ENCODE measurements at places on chromosomes 3 and 15. TPM values are rescaled to one million over a fixed set of nuclear protein-coding genes. Genes with fewer than 3 reads are reported as not detected.

GOLGA8Q gene
- total RNA-seq = not detected

STXBP5L gene
- not detected for total RNA-seq

PYGO1 gene
- 3.9 TPM for total RNA-seq

IL17RC gene
- total RNA-seq = 45.0 TPM

DNA sequence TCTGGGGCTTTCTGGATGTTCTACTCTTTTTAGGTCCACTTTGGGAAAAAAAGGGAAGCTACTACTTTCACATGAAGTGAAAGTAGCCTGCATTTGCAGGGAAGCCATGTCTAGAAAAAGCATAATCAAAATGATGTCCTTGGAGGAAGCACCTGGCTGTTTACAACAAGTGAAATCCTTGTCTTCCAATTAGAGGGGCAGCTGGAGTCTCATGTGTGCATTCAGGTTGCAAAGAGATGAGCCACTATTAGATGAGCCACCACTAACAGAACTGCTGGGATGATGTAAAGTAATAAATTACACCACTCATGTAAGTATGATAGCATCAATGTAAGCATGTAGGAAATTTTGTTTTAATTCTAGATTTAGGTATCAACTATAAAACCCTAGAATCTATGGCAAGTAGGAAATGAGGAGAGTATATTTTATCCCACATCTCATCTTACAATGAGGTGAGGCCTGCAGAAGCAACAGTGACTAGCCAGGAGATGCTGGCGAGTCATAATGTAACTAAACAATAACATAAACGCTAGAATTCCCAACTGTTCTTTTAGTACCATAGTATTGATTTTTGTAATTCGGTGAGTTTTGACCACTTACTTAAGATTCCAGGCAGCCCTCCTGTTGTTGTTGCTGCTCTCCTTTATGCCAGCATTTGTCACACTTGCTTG, 75.9 kb downstream of the TMEM108 start:
- no peak overlapping the region for H3K27ac ChIP-seq
- no peaks in the 10 kb centered on the region for H3K36me3 ChIP-seq
- H3K4me1 ChIP-seq = no peaks in the 10 kb centered on the region
- no peak overlapping the region for H3K4me3 ChIP-seq
- no peak for DNase-seq

GRCh38 chr3:58217209-58217811, 6.5 kb upstream of the DNASE1L3 start:
- no peaks in the 10 kb centered on the region for H3K36me3 ChIP-seq
- DNase-seq = peak; percentile 75
- H3K4me3 ChIP-seq = 0 out of 2 replicates have a peak overlapping the region, but pooled peaks have one; percentile 24
- H3K27ac ChIP-seq = 0 out of 2 replicates have a peak overlapping the region, but pooled peaks have one; percentile 33
- H3K4me1 ChIP-seq = peaks cover 48% of the 10 kb centered on the region

GRCh38 chr3:156298938-156299337, 178.6 kb downstream of the KCNAB1 start:
- DNase-seq = no peak
- H3K27ac ChIP-seq = no peak overlapping the region
- no peaks in the 10 kb centered on the region for H3K36me3 ChIP-seq

DNA sequence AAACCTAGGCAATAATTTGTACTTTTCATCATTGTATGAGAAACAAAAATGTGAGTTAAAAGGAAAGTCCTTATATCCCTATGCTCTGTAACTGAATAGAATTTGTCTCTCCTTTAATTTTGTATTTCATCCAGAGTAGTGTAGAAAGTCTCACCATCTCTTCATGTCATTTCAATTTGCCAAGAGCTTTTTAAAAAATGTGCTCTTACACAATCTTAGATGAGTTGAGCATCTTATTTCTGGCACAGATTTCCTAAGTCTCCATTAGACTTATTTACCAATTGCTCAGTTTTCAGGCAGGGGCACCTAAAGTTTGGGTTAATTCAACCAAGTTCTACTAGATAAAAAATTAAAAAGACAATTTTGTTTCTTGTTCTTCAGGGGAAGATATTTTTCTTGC, 201.5 kb upstream of the RBMS3 start:
- H3K4me1 ChIP-seq = no peaks in the 10 kb centered on the region
- no peaks in the 10 kb centered on the region for H3K36me3 ChIP-seq
- H3K27ac ChIP-seq = no peak overlapping the region
- H3K27me3 ChIP-seq = no peaks in the 10 kb centered on the region
- no peak overlapping the region for H3K4me3 ChIP-seq

DNA sequence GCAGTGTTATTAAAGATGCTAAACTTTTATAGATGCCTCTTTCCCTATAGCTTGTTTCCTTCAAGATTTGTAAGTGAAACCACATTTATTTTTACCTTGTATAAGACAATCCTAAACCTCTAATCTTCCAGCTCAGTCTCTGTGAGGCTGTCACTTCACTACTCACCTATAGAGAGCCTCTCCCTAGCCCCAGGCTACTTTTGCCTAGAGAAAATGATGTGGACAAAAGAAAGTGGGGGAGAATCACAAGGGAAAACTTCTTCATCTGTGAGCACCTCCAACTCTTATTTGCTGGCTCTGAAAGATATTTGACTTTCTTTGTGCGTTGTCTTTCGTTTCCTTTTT, 74.9 kb upstream of the SCN5A start:
- no peaks in the 10 kb centered on the region for H3K36me3 ChIP-seq
- DNase-seq = no peak
- no peak overlapping the region for H3K4me3 ChIP-seq
- no peaks in the 10 kb centered on the region for H3K4me1 ChIP-seq

GRCh38 chr3:51727500-51727899, 20.6 kb downstream of the GRM2 start:
- H3K4me3 ChIP-seq = no peak overlapping the region
- H3K4me1 ChIP-seq = no peaks in the 10 kb centered on the region
- no peaks in the 10 kb centered on the region for H3K27me3 ChIP-seq
- DNase-seq = no peak
- H3K27ac ChIP-seq = no peak overlapping the region

- peaks cover 9% of the 10 kb centered on the region for H3K4me1 ChIP-seq
- DNase-seq = no peak
- no peaks in the 10 kb centered on the region for H3K36me3 ChIP-seq
- no peaks in the 10 kb centered on the region for H3K27me3 ChIP-seq
Observed at GRCh38 chr3:129398803-129399144, 29.7 kb downstream of the EFCAB12 start.

DNA sequence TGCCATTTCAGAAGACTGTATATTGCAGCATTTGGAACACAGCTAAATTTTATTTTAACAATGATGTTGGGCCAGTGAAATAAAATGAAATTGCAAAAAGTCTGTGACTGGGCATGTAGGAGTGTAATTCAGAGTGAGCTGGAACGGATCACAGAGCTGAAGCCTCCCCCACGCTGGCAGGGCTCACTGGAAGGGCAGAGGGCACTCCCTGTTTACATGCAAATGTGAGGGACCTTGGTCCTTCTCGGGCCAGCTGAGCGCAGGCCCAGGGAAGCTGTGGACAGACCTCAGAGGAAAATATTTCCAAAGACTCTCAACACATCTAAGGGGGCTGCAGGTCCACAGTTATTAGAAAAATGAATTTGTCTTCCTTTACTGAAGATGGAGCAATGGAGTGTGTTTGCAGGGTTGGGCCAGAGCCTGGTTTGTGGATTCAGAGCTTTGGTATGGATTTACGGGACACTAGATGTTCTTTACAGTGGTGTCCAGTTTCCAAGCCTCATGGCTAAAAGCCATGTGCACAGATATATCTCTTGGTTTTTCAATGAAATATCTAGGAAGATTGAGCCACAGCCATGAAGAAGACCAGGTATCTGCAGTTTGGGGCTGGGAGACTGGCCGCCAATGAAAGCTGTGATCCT, 32.0 kb downstream of the TRPM1 start:
- peaks cover 6% of the 10 kb centered on the region for H3K27me3 ChIP-seq
- no peak overlapping the region for H3K27ac ChIP-seq
- H3K4me1 ChIP-seq = no peaks in the 10 kb centered on the region
- no peak for DNase-seq
- no peak overlapping the region for H3K4me3 ChIP-seq
- H3K36me3 ChIP-seq = no peaks in the 10 kb centered on the region

GRCh38 chr15:80570553-80570952, 124.6 kb upstream of the ABHD17C start:
- no peaks in the 10 kb centered on the region for H3K36me3 ChIP-seq
- H3K4me1 ChIP-seq = 0 out of 2 replicates have a peak, but pooled peaks cover 4% of the 10 kb centered on the region
- no peak overlapping the region for H3K4me3 ChIP-seq
- H3K27ac ChIP-seq = no peak overlapping the region
- H3K27me3 ChIP-seq = no peaks in the 10 kb centered on the region

GRCh38 chr3:13463618-13464400, 16.3 kb upstream of the HDAC11 start:
- no peaks in the 10 kb centered on the region for H3K4me1 ChIP-seq
- no peaks in the 10 kb centered on the region for H3K27me3 ChIP-seq
- H3K4me3 ChIP-seq = no peak overlapping the region

DNA sequence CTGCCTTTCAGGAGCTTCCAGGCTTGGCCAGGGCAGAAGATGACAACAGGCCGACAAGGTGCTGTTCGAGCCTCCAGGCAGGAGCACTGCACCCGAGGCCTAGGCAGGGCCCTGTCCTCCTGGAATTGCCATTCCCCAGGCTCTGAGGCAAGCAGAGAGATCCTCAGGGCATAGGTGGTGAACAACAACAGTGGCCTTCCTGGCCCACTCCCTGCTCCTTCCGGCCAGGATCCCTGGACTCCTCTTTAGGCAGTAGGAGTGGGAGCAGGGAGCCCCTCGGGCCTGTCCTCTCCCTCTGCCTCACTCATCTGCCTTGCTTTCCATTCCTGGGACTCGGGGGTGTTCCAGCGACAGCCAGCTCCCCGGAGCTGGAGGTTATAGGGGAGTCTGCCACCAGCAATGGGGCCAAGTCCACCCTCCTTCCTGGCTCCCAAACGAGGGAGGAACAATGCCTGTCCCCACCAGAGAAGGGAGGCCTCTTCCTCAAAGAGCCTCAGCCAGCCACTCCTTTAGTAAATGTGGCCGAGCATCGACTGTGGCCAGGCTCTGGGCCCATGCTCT, 135.0 kb downstream of the NUP210 start:
- H3K4me1 ChIP-seq = peaks cover 10% of the 10 kb centered on the region
- no peaks in the 10 kb centered on the region for H3K36me3 ChIP-seq
- no peaks in the 10 kb centered on the region for H3K27me3 ChIP-seq
- no peak overlapping the region for H3K27ac ChIP-seq
- no peak overlapping the region for H3K4me3 ChIP-seq

DNA sequence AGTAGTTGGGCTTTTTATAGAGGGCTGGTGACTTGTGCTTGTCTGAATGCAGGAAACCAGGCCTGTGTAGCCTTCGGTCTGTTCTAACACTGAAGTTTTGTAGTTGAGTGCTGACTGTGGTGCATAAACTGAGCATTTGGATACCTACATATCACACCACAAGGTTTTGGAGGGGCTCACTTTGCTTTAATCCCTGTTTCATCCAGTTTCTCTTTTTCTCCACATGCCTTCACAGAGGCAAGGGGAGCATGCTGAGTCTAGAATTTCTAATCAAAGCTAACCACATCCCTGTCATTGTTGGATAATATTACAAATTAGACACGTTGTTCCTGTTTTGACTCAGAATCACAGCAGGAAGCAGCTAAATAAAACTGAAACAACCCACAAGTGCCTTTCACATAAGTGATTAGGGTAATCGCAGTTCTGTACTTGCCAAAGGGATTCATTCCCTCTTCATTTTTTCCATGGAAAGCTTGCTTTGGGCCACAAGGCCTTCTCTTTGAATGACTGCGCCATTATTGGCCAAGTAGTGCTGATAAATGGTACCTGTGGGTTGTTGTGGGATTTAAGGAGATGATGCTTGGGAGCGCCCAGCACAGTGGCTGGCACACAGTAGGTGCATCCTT, 48.9 kb downstream of the TGFBR2 start:
- peak; percentile 6 for DNase-seq
- H3K4me1 ChIP-seq = peaks cover 26% of the 10 kb centered on the region
- no peak overlapping the region for H3K4me3 ChIP-seq
- no peaks in the 10 kb centered on the region for H3K36me3 ChIP-seq
- H3K27ac ChIP-seq = no peak overlapping the region

DNA sequence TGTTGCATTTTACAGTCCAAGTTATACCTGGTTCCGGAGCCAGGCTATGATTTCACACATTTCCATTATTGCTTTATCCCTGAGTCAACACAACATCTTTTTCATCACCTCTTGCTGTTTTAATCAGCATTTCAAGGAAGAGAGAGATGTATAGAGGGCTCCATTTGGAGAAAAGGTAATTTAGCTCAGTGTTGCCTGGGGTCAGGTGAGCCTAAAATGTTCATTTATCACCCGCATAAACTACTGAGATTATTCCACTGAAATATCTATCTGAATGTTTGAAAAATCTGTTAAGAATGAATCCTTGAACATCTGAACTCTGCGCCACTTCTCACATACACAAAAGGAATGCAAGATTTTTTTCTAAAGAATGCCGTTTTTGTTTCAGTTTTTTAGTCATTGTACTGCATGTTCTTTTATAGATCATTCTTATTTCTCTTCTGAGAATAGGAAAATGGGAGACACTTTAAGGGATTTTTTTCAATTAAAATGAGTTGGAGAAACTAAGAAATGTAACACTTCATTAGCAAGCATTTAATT, 51.5 kb upstream of the AGTR1 start:
- peaks cover 20% of the 10 kb centered on the region for H3K4me1 ChIP-seq
- no peak for DNase-seq
- H3K27ac ChIP-seq = no peak overlapping the region
- H3K27me3 ChIP-seq = no peaks in the 10 kb centered on the region
- H3K36me3 ChIP-seq = no peaks in the 10 kb centered on the region

GRCh38 chr3:139764069-139764905, 86.5 kb upstream of the NMNAT3 start:
- 0 out of 2 replicates have a peak, but pooled peaks cover 8% of the 10 kb centered on the region for H3K4me1 ChIP-seq
- H3K27me3 ChIP-seq = no peaks in the 10 kb centered on the region
- H3K36me3 ChIP-seq = no peaks in the 10 kb centered on the region
- H3K4me3 ChIP-seq = no peak overlapping the region
- H3K27ac ChIP-seq = no peak overlapping the region

GRCh38 chr3:190003681-190004123, 117.0 kb downstream of the P3H2 start:
- no peaks in the 10 kb centered on the region for H3K36me3 ChIP-seq
- H3K4me1 ChIP-seq = peaks cover 16% of the 10 kb centered on the region
- no peaks in the 10 kb centered on the region for H3K27me3 ChIP-seq
- H3K27ac ChIP-seq = peak overlapping the region; percentile 34
- H3K4me3 ChIP-seq = no peak overlapping the region

- H3K27ac ChIP-seq = peak overlapping the region; percentile 75
- peaks cover 73% of the 10 kb centered on the region for H3K4me1 ChIP-seq
- peak; percentile 45 for DNase-seq
- H3K4me3 ChIP-seq = peak overlapping the region; percentile 86
- no peaks in the 10 kb centered on the region for H3K36me3 ChIP-seq
Observed at GRCh38 chr15:63504979-63505841, 817 bp downstream of the USP3 start.

DNA sequence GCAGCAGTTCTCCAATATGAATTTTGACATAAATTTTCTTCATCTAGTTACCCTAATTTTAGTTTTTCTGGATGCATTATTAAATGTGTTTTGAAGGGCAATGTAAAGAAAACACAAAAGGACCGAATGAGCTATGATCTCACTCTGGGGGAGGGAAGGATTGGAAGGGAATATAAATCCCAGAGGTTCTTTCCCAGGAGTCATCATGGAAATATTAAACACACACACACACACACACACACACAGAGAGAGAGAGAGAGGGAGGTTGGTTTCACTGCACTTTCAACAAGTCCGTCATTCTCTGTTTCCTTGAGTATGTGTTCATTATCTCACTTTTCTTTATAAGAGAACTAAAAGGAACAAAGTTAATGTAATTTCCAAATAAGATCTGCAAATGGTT, 70.7 kb upstream of the DCBLD2 start:
- peaks cover 19% of the 10 kb centered on the region for H3K36me3 ChIP-seq
- DNase-seq = no peak
- H3K27me3 ChIP-seq = no peaks in the 10 kb centered on the region
- peak overlapping the region; percentile 91 for H3K27ac ChIP-seq
- H3K4me3 ChIP-seq = no peak overlapping the region
- peaks cover 40% of the 10 kb centered on the region for H3K4me1 ChIP-seq

Measured in PC-9 (cell line).